ENCODE measurements at places on chromosomes 12 and 14.

- DNase-seq: no peak
Measured at GRCh38 chr12:6277982-6278438, 32.5 kb upstream of the PLEKHG6 start.

DNA sequence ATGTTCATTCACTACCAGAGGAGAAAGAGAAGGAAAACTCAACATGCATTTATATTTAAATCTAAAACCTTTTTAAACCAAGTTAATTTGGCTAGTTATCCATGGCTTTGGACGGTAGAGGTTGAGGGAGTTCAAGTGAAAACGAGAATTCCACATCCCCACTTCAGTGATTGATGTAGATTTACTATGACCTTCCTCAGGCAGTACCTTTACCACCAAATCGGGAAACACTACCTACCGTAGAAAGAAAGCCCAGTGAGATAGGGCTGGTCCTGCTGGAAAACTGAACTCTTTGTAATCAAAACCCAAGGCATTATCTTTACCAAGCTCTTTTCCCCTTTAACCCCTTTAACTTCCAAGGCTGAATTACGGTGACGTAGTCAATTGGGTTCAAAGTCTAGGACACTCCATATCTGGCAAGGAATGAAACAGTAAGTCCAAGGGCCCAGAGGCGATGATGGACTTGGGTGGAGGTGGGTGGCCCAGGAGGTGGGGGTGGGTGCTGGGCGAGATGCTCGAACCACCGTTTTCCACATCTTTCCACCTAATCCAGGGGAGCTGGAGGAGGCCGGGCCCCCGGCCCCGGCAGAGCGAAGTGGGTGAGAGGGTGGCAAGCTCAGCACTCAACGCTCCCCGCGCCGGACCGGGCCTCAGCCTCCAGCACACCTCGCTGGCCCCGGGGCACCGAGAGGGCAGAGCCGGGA is 618 bp downstream of the SEC23A start:
- DNase-seq: no peak

GRCh38 chr12:14239350-14239934 is 126.0 kb upstream of the ATF7IP start:
- no peak for DNase-seq

DNA sequence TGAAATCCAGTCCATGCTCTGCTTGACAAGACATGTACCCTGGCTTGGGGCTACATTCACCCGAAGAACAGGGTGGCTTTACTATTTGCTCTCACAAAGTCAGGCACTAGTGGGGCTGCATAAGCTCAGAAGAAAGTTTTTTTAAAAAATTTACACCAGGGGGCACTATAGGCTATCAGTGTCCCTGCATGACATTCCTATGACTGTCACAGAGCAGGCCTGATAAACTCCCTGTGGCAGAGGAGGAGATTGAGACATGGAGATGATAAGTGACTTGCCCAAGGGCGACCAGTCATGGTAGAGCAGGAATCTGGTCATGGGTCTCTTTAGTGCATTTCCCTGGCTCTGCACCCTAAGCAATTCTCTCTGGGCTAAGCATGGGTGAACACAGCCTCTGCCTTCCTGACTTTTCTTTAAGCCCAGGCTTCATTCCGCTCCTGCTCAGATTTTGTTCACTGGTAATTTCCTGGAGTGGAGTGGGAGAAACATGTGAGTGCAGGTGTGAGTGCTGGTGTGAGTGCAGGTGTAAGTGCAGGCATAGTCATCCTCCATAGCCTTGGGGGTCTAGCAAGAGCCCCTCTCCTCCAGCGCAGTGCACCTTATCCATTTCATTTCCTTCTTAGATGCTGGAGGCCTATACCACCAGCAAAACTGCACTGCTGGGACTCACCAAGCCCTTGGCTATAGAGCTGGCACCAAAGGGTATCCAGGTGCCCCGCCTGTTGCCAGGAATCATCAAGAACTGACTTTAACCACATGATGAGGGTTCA is 91.6 kb downstream of the DHRS2 start:
- no peak for DNase-seq

DNA sequence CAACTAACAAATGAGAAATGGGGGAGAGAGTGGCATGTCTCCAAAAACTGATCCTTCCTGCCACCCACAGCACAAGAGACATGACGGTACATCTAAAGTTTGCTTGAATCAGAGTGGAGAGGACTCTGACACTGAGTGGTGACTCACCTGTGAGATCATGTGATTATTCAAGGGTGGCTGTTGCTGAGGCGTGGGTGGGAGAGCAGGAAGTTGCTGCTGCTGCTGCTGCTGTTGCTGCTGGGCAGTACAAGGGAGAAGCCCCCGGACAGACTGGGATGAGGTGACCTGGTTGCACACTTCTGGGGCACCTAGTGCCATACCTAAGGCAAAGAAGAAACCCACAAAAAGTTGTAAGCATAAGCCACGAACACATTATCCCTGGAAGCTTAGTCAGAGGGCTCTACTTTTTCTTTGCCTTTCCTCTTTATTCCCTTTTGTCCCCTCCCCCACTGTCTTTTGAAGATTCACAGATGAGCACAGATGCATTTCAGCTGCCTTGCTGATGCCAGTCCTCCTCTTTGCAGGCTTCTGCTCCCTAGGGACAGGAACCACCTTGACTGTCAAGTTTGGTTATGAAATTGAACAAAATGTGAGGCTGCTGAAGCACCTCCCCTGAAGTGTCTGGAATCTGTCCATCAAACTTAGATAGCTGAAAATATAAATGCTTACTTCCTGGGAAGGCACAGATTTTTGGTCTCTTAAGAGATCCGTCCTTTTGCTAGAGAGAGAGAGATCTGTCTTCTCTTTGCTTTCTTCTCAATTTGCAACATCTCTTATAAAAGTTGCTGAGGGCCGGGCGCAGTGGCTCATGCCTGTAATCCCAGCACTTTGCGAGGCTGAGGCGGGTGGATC is 29.4 kb upstream of the STAC3 start:
- DNase-seq: no peak

GRCh38 chr12:67006610-67007009 is 262.5 kb upstream of the CAND1 start:
- peak; percentile 38 for DNase-seq

GRCh38 chr14:72928872-72929271 is 2.6 kb downstream of the DCAF4 start:
- DNase-seq: no peak
